ENCODE measurements at places on chromosomes 2 and 18. TPM values are rescaled to one million over a fixed set of nuclear protein-coding genes. Genes with fewer than 3 reads are reported as not detected.

Gene GPR39
- not detected for total RNA-seq

Gene SPP2
- total RNA-seq: not detected

Gene DARS1
- total RNA-seq: 160 TPM

DNA sequence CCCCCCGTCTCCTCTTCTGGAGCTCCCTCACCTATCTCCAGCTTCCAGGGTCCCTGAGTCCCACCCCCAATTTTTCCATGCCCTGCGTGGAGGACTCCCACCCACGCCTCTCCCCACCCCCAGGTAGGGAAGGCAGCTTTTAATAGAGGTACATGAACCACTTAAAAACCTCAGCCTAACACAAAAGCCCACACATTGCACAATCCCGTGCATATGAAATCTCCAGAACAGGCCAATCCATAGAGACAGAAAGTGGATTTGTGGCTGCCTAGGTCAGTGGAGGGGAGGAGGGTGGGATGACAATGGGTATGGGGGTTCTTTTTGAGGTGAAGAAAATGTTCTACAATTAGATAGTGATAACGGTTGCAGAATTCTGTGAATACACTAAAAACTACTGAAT is 145.6 kb downstream of the CABLES1 start:
- H3K27me3 ChIP-seq: no peaks in the 10 kb centered on the region
- DNase-seq: no peak
- H3K4me1 ChIP-seq: peaks cover 20% of the 10 kb centered on the region
- no peak overlapping the region for H3K4me3 ChIP-seq

GRCh38 chr18:38496222-38496793 is 930.7 kb upstream of the CELF4 start:
- H3K36me3 ChIP-seq: no peaks in the 10 kb centered on the region
- H3K4me1 ChIP-seq: peaks cover 2% of the 10 kb centered on the region
- no peak overlapping the region for H3K27ac ChIP-seq
- no peak for DNase-seq
- no peak overlapping the region for H3K4me3 ChIP-seq

- H3K36me3 ChIP-seq: no peaks in the 10 kb centered on the region
- H3K4me1 ChIP-seq: peaks cover 6% of the 10 kb centered on the region
- H3K4me3 ChIP-seq: no peak overlapping the region
- H3K27me3 ChIP-seq: peaks cover 2% of the 10 kb centered on the region
- no peak for DNase-seq
These were observed 190.6 kb downstream of the CTIF start for GRCh38 chr18:48729404-48729803.

Gene KCNJ3
- not detected for total RNA-seq

DNA sequence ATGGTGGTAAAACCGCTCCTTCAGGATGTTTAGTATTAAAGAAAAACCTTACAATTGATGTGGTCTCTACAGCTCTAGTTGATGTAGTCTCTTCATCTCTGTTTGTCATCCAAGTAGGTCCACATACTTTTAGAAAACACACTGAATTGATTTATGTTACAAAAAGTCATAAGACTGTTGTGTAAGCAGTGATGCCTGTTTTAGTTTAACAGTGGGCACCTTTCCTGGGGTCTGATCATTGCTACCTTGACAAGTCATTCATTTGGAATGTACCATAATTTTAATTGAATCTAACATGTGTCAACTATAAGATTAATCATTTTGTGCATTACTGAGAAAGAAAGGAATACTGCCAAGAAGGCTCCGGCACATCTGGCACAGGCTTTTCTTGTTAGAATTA is 34.3 kb downstream of the GIGYF2 start:
- H3K27me3 ChIP-seq: no peaks in the 10 kb centered on the region
- peaks cover 41% of the 10 kb centered on the region for H3K36me3 ChIP-seq
- H3K27ac ChIP-seq: no peak overlapping the region

Gene FARSB
- total RNA-seq: 57.4 TPM

Gene REG3A
- not detected for total RNA-seq

All from activated CD4-positive, alpha-beta T cell treated with anti-CD3 and anti-CD28 coated beads, Interleukin-2, amount 10 ng/mL, durations not matched to agents 24 days and 14 days (primary cell).